CD4-positive, alpha-beta T cell treated with Interleukin-4 for 4 hours (primary cell): ENCODE measurements at places on chromosomes 3 and 15.

- no peak for DNase-seq
Measured at GRCh38 chr3:128270559-128271492, 117.5 kb downstream of the EEFSEC start.

GRCh38 chr3:170486398-170486797 lies 67.7 kb downstream of the CLDN11 start:
- no peak for DNase-seq

GRCh38 chr3:191119415-191120295 lies 79.4 kb upstream of the OSTN start:
- no peak for DNase-seq

DNA sequence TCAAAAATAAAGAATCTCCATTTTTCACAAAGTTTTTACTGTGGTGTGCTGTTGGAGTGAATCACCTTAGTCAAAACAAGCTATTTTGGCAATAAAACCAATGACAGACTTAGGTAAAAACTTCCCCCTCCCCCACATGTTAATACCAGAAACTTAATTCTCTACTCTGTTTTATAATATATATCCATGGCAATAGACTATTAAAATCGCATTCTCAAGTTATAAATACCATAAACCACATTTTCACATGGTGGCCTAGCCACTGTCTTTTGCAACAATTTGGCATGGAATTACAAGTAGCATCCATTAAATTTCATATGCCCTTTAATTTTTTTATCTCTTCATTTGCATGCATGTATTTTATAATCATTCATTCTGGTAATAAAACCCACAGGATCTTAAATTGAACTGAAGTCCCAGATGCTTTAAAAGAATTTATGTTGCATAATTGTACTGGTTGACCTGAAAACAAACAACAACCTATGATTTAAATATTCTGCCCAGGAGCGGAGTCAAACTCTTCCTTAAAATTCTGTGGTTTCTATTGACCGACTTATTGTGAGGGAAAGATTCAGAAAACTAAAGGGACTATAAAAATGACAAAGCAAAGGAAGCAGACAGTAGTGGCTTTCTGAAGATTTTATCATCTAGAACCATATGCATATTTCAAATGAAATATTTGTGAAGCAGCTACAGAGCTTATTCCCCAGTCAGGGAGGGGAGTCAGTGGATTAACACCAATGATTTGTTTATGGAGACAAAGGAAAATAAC lies 229.0 kb upstream of the TBL1XR1 start:
- no peak for DNase-seq
